ENCODE measurements at places on chromosomes 3 and 15.

- DNase-seq: no peak
Observed at GRCh38 chr3:78855190-78855589, 912.6 kb downstream of the ROBO1 start.

- no peak for DNase-seq
Observed at GRCh38 chr3:100024520-100025303, 89.6 kb downstream of the FILIP1L start.

- DNase-seq: no peak
Observed at GRCh38 chr3:55322638-55323037, 164.5 kb downstream of the WNT5A start.

DNA sequence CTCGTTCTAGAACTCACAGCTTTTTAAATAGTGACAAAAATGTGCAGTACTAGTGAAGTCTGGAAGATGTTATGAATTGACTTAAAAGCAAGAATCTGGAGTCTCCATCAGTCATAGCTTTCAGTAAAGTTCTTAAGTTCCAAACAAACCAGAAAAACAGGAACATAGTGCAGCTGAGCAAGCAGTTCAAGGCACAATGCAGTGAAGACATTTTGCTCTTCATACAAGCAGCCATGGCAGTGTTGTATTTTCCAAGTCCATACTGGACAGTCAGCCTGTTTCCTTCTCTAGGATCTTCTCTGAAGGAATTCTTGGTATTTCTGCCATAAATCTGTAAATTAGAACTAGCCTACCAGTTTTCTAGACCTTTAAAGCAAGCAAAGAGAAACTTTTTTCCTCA lies 90.5 kb downstream of the LRRC28 start:
- no peak for DNase-seq

- no peak for DNase-seq
Observed at GRCh38 chr3:119657887-119658702, 2.3 kb downstream of the POPDC2 start.

GRCh38 chr3:85304360-85304964 lies 345.7 kb downstream of the CADM2 start:
- no peak for DNase-seq

DNA sequence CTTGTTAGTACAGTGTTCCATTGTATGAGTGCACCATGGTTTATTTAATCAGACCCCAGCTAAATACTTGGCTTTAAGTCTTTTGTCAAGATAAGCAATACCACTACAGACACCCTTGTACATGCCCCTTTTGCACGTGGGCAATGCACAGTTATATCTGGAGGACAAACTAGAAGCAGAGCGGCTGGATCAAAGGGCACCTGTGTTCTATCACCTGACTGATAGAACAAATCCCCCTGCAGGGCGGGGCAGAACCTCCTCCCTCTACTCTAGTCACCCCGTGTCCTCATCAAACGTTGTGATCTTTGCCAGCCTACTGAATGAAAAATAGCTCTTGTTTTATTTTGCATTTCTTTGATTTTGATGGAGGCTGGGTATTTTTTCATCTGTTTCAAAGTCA lies 314.9 kb downstream of the TLE3 start:
- DNase-seq: no peak

- no peak for DNase-seq
Observed at GRCh38 chr3:184553385-184553784, 8.2 kb upstream of the EPHB3 start.

DNA sequence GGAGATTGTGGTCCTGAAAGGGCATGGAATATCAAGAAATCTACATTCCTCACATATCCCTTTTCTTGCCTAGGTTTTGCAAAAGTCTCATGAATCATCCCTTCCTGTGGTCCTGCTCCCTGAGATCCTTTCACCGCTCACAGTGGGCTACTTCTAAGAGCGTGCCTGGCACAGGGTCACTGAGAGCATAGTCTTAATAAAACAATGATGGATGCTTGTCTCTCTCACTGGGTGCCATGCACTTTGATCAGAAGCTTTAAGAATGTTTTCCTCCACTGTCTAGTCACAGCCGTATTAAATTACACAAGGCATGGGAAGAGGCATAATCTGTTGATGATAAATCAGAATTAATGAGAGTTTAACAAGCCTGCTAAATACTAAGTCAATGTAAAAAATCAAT lies 269.7 kb upstream of the ATP10A start:
- DNase-seq: no peak

DNA sequence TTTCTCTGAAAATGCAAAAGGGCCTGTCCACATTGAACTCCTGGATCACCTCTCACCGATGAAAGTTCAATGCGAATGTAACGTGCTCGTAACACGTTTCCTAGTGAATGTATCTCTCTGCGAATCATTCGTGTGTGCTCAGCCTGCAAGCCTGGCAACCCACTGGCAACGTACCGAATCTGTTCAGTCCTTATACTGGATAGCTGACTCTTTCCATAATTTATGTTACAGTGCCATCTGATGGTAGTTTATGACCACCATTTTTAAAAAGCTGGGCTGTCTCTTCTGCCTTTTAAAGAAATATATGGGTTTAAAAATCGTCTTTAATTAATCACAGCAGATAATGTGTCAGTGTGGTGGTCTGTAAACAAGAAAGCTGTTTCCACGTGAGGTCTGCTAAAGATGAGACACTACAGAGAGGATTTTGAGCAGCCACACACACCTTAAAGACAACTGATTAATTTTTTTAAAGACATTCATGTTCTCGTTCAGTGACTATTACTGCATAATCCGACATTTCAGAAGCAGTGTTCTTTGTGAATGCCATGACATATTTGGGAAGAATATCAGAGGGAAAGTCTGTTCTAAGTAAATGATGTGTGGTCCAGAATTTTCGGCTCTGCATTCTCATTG lies 69.4 kb upstream of the FOXP1 start:
- peak; percentile 14 for DNase-seq

- no peak for DNase-seq
Observed at GRCh38 chr15:31275331-31276262, 51.0 kb upstream of the KLF13 start.

GRCh38 chr3:130894130-130894985 lies 474 bp downstream of the ATP2C1 start:
- DNase-seq: peak; percentile 60

- no peak for DNase-seq
Observed at GRCh38 chr3:59043391-59043790, 6.4 kb downstream of the CFAP20DC start.

DNA sequence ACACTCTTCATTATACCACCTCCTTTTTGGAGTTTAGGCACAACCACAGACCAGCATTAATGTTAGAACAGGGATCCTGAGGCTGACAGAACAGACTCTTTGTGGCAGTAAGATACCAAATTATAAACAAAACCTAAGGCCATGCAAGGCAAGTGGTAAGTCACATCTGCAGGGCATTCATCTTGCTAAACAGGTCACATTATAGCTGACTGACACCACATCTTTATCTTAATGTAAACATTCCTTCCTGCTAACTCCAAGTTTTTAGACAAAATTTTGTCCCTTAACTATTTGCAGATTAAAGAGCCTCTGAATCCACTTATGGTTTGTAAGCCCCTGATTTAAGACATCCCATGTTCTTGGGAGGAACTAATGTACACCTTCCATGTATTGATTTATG lies 500.6 kb downstream of the PYDC2 start:
- DNase-seq: no peak

- DNase-seq: no peak
Observed at GRCh38 chr3:113914646-113915045, 33.2 kb upstream of the ZDHHC23 start.

DNA sequence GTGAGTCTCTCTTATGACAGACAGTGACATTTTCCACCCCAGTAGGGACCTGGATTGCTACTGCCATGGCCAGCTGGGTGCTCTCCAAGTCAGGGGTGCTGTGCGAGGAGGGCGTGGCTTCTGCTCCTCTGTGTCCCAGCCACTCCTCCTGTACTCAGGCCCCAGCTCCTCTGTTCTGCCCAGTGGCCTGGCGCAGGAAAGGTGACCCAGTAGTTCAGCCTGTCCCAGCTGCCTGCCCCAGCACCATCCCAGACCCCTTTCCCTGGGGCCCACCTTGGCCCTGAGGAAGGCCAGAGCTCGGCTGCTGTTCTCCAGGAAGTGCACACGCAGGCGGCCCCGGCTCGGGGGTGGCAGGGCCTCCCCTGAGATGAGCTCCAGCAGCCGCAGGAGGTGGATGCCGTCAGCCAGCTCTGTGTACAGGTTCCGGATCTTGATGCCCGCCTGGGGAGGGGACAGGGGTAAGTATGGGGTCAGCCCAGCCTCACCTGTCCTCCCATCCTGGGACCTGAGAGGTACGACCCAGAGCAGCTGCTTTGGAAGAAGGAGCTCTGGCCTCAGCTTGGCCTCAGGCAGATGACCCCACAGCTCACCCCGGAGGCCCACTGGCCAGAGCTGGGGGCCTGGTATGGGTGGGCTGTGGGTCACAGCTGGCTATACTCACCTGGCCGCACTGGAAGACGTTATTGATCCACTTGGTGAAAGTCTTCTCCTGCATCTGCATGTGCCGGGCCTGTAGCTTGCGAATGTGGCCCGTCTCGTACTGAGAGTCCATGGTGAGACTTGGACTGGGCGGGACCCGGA lies 1.0 kb downstream of the SPTBN5 start:
- DNase-seq: peak; percentile 23

DNA sequence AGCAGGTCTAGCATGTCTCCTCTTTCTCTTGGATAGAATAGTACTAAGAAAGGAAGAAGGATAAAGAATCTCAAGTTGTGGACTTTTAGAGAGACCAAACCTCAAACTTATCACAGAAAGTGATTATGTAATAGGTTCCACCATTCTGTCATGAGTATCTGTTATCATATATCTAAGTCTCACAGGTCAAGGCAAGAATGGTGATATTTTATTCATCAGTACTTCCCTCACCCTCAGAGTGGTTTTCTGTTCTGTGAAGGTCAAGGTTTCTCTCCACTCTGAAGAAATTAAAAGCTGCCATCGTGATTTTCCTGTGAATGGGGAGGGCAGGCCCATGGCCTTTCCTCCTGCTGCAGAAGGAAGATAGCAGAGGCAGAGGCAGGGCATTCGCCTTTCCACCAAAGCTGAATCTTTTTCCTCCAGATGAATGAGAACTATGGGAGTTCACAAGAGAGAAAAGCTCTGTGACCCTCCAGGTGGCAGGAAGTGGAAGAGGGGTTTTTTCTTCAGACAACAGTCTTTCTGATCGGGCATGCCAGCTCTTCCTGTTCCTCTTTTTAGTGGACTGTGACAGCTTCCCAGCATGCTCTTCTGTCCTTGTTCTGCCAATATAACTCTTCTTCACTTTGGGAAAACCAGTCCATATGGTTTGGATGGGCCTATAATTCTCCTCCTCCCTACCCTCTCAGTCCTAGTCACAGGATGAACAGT lies 37.1 kb upstream of the CCK start:
- no peak for DNase-seq

- no peak for DNase-seq
Observed at GRCh38 chr15:51006336-51006985, 88.2 kb downstream of the TNFAIP8L3 start.

GRCh38 chr3:71078199-71078598 lies 505.3 kb downstream of the FOXP1 start:
- no peak for DNase-seq

GRCh38 chr3:16478516-16478915 lies 35.0 kb downstream of the RFTN1 start:
- no peak for DNase-seq

DNA sequence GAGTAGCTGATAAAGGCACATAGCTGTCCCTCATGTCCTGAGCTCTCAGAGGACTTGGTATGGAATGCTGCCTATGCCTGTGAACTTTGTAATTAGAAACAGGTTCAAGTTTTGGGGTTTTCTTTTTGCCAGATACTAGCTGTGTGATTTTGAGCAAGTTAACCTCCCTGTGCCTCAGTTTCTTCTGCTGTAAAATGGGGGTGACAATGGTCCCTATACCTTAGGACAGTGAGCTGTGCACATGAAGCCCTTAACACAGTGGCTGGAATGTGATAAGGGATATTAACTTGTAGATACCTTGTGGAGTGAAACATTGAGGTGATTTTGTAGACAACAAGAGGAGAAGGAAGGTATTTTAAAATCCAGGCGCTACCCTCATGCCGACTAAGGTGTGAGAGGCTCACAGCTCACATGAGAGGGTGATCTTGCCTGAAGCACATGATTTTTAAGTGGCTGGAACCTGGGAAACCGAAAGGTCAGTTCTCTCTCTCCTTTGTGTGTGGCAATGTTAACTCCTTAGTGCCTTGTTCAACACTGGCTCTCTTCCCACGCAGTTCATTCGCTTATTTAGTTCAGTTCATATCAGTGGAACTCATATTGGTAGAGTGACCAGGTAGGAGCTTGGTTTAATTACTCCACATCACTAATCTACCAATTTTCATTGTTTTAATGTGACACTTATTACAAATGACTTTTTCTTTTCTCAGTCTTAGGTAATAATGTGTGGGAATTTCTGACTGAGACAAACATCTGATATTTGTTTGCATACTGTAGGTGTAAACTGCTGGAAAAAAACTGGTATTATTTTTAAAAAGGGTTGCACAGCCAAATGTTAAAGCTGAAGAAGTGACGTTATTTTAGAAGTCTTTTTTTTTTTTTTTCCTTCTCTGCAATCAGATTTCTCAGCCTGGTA lies 236.2 kb downstream of the ITPR1 start:
- DNase-seq: no peak

DNA sequence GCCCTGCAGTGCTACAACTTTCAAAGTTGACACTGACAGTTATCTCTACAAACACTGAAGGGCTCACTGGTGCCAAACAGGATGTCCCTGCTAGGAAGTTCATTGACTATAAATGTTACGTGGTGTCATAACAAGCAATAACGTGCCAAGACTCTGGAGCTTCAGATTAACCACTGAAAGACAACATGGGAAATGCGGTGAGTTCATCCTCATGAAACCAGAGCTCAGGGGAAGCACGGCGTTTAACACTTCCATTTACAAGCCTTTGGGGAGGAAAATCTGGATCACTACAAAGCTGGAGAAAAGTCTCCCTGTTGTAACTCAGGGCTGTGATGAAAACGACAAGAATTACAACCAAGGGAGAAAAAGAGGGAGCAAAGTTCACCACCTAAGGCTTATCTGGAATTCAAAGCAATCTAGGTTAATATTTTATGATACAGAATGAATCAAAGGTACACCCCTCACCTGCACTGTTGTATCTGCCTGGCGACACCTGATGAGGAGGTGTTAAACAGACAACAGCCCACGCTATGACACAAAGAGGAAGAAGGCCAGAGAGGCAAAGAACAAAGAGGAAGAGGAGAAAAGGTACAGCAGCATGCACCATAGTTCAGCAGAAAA lies 27.0 kb downstream of the SHQ1 start:
- peak; percentile 12 for DNase-seq

- DNase-seq: no peak
Observed at GRCh38 chr3:58190882-58191281, 19.9 kb downstream of the DNASE1L3 start.

GRCh38 chr3:114218006-114218405 lies 19.4 kb downstream of the ZNF80 start:
- DNase-seq: no peak

GRCh38 chr15:27776501-27776900 lies 322.6 kb downstream of the OCA2 start:
- no peak for DNase-seq

GRCh38 chr15:31082771-31083369 lies 18.7 kb downstream of the TRPM1 start:
- no peak for DNase-seq
